ENCODE measurements at places on chromosomes 5 and 9.

DNA sequence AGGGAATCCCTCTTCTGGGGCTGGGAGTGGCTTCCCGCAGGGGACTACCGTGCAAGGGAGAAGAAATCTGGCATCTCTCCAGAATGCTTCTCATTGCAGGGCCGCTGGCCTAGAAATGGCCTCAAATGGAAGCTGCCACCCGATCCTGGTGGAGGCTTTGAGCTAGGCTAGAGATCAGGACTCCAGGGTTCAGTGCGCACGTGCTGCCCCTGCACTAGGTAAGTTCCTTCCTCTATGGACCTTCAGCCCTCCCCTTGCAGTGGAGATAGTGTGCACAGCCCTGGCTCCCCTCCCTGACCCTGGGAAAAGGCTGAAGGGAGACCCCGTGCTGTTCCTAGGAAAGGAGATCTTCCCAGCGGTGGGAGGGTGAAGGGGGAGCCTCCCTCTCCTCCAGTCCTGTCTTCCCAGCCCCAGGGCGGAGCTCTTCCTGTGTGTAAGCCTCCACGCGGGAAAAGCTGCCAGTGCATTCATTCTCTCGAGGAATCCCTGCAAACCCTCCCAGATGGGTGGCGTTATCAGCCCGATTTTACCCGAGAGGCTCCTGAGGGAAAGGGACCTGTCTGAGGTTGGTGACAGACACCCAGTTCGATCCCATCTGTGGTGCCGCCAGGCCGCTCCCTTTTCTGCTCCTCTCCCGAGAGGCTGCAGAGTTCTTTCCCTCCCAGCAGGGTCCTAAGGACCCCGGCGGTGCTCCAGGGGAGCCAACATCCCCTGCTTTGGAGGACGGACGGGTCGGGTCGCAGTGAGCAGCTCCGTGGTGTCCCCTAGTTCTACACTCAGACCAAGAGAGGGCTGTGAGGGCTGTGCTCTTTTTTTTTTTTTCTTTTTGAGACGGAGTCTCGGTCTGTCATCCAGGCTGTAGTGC is 1.4 kb upstream of the CERCAM start:
- DNase-seq: no peak

DNA sequence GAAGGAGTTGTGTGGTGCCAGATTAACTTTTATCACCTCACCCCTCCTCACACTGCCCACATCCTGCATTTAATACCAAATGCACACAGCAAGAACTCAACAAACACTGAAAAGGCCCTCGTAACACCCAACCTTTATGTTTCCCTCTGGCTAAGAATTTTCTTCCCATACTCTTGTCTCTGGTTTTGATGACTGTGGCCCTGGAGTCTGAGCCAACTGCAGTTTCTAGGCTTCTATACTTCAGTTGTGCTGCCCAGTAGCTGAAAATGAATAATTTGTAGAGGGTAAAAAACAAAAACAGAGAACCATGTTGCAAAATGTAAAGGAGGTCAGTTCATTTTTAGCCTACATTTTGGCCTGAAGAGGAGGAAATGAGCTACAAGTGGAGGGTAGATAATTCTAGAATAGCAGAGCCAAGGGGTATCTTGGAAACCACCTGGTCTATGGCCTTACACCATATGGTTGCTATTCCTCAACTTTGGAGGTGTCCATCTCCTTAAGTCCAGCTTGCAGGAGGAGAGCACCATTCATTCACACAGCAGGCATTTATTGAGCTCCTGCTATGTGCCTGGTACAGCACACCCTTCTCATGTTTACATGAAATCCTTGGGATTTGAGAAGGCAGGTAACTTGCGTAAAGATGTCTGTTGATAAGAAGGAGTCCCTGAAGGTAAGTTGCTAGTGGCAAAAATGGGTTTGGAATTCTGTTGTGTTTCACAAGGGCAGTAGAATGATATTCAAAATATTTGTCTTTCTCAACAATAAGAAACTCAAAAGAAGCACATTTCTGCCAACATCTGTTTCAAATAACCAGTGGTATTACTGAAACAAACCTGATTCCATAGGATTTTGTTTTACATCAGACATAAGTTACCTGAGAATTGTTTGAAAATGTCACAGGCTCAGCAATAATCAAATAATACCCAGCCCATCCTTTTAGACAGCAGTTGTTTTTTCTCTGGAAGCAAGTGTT is 83.8 kb upstream of the TNFAIP8 start:
- DNase-seq: no peak

DNA sequence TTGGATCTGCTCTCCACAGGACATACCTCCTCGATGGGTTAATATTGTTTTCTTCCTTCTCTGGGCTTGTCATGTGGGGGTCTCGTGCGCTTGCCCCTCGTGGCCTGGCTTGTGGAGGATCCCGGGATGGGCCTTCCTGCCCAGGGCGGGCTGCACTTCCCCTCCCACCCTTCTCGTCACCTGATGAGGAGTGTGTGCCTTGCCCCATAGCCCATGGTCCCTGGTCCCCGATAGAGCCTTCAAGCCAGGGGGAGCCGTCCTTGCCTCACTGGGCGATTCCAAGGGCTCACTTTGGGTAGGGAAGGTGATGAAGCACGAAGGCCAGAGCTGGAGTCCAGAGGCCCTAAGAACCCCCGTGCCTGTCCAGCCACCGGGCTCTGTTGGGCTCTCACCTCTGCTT is 28.7 kb downstream of the DYNC2I2 start:
- DNase-seq: no peak

DNA sequence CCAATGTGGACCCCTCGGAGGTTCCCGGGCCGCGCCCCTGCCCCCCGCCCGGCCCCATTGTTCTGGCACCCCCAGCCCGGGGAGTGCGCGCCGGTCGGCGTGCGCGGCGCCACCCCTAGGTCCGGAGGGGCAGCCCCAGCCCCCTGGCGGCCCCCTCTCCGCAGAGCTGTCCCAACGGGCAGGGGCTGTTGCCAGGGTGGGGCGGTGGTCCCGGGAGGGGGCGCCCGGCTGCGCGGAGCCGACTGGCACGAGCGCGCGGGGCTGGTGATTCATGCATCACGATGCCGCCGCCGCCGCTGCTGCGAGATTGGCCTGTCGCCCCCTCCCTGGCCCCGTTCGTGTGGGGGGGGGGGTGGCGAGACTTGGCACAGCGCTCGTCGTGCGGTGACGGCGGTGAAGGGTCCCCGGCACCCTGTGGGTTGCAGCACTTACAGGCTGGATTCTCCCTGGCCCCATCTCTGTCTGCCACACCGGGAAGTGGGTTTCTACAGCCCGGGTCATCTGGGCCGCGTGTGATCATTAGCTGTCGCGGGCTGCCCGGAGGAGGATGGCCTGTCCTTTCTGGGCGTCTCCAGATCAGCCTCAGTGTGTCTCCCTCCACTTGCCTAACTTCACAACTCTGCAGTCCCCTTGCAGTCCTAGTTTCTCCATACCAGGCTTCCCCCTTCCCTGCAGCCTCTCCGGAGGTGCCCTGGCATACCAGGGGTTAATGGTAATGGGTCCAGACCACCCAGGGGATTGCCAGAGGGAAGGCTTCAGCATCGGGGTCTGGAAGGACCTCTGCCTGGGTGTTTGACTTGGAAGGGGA is 858 bp downstream of the NCS1 start:
- peak; percentile 24 for DNase-seq

DNA sequence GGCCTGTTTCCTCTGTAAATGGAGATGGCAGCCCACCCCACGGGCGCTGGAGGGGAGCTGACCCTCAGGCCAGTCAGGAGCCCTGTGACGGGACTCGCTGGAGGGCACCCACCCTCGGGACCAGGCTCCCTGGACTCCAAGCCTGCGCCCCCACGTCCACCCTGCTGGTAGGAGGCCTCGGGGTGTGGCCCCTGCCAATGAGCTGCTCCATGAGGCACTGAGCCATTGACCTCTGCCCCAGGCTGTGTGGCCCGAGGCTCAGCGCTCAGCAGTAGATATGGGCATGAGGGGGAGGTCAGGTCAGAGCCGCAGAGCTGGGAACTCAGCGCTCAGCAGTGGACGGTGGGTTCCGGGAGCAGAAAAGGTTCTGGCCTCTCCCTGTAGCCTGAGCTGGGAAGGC is 52.3 kb upstream of the EGFL7 start:
- DNase-seq: no peak
